ENCODE measurements at places on chromosomes 4 and X.

GRCh38 chr4:137025484-137026059 is 506.7 kb downstream of the PCDH18 start:
- no peak for DNase-seq

DNA sequence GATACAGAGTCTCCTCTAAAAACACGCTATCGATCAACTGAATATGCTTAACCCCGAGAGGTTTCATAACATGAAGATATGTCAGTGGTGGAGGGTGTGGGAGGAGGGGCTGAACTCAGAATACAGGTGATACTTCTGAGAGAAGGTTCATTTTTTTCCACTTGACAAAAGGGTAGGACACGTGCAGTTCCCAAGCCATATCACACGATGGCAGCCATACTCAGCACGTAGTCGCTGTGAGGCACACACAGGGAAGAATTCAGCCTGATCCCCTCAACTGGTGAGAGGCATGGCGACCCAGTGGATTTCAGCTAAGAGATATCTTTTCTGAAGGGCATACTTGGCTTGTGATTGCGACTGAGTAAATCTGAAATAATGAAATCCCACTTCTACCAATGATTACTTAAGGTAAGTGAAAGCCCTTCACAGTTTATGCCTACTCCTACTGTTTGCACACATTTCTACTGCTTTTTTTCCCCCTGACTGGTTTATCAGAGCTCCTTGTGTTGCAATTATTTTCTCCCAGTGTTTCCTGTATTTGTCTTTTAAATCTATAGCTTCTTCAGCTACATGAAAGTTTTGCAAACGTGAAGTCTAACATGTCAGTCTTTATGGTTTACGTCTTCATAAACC is 133.1 kb downstream of the CORIN start:
- no peak for DNase-seq

DNA sequence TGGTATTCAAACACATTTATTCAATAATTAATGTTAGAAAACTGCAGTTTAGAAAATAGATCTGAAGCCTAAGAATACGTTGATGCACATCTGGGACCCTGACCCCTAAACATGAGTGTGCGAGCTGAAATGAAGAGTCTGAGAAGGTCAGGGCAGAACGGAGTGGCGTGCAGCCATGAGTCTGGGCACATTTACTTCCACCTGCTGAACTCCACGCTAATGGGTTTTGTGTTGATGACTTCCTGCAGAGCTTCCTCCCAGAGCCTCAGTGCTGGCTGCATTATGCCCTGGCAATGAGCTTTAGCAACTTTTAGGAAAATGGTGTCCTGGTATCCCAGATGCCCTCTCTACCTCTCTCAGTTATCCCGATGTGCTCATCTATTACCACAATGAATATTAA is 53.1 kb downstream of the FAM114A1 start:
- no peak for DNase-seq

DNA sequence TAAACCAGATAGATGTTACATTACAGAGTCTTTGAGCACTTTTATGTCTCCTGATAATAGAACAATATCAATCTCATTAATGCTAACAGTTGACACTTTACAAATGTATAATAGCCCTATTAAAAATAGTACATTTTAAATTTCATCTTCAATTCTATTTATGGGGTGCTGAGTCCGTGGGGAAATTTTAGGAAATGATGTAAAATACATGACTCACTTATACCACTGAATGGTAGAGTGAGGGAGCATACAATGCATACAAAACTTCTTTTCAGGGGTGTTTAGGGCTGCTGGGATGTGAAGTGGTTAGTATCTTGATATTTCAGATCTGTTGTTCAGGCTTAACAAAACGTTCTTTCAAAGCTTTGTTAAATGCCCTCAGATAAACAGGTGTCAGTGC is 696.2 kb downstream of the TRAM1L1 start:
- no peak for DNase-seq

DNA sequence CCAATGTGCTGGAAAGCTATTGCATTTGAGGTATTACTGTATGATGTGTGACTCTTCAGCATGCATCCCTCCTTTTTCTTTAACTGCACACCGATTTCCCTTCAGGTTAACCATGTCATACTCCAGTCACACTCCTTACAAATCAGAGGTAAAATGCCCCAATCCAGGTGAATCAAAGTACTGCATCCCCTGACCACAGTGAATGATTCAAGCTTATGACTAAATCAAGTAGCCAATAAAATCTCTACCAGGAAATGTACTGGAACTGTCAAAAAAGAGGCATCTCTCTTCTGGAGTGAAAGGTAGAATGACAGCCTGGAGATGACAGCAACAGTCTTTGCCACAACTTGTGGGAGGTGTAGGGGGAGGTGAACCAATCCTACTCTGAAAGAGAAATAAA is 10.4 kb downstream of the ADAMTS3 start:
- no peak for DNase-seq

GRCh38 chrX:666762-667720 is 36.5 kb downstream of the SHOX start:
- no peak for DNase-seq

DNA sequence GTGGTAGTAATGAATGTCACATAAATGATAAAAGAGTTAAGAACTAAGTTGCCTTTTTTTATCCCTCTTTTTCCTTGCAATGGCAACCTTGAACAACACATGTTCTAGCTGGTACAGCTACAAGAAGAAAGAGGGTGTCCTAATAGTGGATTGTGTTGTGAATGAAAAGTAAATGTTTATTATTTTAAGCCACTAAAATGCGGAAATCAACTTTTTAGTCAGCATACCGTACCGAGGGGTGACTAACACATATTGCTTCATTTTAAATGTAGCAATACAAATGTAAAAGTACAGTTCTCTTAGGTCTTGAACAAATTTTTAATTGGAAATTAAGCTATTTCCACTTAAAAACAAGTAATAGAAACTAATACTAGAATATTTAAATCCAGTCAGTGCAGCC is 17.7 kb upstream of the AP1AR start:
- DNase-seq = no peak

DNA sequence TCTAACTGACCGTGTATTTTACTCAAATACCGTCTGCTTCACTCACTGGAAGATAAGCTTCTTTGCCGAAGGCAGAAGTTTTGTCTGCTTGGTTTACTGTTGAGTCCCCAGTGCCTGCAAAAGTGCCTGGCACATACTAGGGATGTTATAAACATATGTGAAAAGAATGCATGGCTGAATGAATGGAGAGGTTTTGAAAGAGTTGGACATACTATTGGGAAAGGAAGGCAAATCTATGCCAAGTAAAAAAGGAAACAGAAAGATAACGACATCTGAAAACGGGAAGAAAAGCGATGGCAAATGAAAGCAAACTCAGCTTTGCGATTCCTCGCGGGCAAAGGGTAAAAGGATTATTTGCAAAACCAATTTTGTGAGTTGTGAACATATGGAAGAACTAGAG is 21.7 kb downstream of the ADGRG2 start:
- no peak for DNase-seq

GRCh38 chr4:7343081-7343655 is 91.6 kb downstream of the PSAPL1 start:
- DNase-seq = no peak

DNA sequence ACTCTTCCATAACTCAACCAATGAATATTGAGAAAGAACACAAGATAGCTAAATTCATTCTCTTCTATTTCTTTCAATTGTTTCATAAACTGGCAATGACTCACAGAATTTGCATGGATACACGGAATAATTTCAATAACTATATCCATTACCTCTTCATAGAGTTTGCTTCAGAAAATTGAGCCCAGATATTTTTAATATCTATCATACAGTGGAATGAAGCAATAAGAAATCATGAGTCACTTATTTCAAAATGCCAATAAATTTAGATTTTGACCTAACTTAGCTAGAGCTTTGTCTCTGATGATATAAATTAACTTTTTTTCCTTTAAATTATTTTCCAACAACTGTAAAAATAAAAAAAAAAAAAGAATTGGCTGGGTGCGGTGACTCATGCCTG is 22.2 kb upstream of the MANBA start:
- DNase-seq = no peak

DNA sequence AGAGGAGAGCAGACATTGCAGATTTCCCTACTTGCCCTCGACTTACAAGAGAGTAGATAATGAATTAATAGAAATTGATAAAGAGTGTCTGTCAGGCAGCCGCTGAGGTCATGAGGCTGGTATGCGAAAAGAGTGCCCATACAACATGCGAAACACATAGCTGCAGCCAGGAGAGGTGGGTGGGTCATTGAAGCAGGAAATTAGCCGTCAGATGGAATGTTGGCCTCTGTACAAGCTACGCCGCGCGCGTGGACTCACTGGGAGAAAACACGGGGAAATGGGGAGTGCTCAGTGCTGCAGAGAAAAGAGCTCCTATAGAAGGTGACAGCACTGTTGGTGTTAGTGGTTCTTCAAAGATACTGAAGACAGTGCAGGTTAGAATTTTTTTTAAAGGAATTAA is 125.1 kb downstream of the RAPGEF2 start:
- DNase-seq = no peak

- DNase-seq = no peak
These were observed 552 bp upstream of the NAA10 start for GRCh38 chrX:153935326-153935851.

DNA sequence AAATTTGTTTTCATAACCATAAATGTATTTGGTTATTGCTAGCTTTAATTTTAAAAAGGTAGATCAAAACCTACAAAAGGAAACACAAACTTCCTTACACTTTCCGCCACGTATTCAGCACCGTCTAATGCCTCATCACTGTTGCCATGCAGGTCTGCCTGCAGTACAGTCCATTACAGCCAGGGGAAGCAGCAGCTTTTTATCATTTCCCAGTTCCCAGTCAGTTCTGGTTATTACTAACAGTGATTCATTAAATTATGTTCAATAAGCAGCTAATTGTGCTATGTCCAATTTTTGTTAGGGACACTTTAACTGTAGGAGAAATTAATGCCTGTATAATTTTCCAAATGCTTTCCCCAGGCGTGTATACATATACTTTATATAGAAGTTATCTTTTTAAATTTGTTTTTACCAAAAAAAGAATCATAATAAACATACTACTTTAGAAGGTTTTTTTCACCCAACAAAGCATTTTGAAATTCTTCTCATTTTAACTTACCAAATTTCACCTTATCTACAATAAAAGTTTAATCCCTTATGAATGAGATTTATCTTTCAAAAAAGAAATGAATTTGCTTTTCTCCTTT is 93.3 kb downstream of the ANXA3 start:
- no peak for DNase-seq

GRCh38 chr4:154625971-154626370 is 13.5 kb upstream of the FGG start:
- no peak for DNase-seq

GRCh38 chr4:170325599-170325998 is 235.8 kb upstream of the AADAT start:
- DNase-seq = no peak

GRCh38 chr4:7439699-7440098 is 5.0 kb upstream of the PSAPL1 start:
- DNase-seq = no peak

- DNase-seq = no peak
These were observed 663 bp downstream of the CXorf38 start for GRCh38 chrX:40646489-40647306.

- no peak for DNase-seq
These were observed 25.1 kb downstream of the ENOX2 start for GRCh38 chrX:130877892-130878341.

GRCh38 chrX:40096395-40097091 is 1.2 kb downstream of the BCOR start:
- DNase-seq = peak; percentile 25

DNA sequence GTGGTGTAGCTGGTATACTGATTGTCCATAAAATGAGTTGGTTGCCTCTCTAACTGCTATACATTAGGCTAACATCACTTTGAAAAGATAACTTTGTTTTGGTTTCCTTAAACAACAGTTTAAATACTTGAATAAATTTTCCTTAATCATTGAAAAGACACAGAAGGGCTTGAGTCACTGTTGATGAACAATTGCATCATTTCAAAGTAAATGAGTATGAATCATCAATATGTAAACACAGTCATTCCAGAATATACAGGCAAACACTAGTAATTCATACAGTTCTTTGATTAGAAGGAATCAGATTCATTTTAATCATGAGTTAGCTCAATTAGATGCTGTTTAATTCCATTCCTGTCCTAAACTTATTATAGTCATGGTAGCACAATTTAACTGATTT is 160.6 kb downstream of the AFF2 start:
- DNase-seq = no peak

- no peak for DNase-seq
These were observed 1206.0 kb upstream of the ADGRL3 start for GRCh38 chr4:59994118-59994517.

GRCh38 chr4:73450398-73451004 is 14.5 kb downstream of the AFP start:
- no peak for DNase-seq

DNA sequence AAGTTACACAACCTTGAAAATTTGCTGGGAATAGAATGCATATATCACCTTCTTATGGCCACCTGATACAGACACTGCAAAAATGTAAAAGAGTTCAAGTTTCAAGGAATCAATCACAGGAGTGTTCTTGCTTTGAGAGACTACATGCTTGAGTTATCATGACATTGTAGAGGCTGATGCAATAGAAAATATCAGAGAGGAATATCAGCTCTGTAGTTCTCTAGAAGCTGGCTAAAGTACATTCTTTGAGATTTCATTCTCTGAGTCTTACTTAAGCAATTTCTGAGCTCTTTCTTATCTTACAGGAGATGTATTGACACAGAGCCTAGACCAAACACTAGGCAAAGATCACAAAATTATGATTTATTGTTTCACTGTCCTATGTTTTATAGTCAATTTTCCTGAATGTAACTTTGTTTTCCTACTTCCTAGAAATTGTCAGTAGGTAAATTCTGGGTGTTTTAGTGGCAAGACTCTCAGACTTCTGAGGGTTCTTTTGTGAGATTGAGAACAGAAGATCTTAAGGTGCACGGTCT is 152.1 kb upstream of the HPGD start:
- DNase-seq = no peak

DNA sequence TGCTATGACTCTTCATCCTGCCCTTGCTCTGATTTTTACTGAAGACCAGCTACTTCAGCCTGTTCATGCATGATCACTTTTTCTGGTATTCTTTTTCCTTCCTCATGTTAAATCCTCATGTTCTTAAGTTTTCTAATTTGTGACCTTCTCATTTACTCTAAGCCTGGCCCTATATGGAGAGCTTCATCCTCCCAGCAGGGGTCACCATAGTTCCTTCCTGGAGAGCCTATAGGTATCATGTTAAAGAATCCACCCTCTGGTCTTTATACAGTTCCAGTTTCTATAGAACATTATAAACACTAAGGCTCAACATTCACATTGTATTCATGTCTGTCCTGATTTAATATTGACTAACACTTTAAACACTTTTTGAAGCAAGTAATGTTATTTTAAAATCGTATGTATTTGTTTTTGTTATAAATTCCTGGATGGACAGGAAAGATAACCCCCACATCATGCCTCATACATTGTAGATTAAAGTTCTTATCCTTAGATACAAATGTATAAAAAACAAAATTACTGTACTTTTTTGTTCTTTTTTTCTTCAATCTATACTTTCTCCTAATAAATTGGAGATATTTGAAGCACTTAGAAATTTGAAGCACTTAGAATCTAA is 53.8 kb upstream of the OTUD4 start:
- peak; percentile 11 for DNase-seq

GRCh38 chr4:116702949-116703348 is 382.4 kb downstream of the TRAM1L1 start:
- no peak for DNase-seq

Measured in stimulated activated CD4-positive, alpha-beta T cell treated with anti-CD3 and anti-CD28 coated beads, Interleukin-15, amount 100 ng/mL, for 1 hour (primary cell).